CD4-positive, alpha-beta T cell treated with Interleukin-2 at 100 ng/mL for 4 hours (primary cell): ENCODE measurements at places on chromosomes 6 and 20.

- no peak for DNase-seq
Observed at GRCh38 chr6:168524571-168525001, 83.6 kb downstream of the SMOC2 start.

DNA sequence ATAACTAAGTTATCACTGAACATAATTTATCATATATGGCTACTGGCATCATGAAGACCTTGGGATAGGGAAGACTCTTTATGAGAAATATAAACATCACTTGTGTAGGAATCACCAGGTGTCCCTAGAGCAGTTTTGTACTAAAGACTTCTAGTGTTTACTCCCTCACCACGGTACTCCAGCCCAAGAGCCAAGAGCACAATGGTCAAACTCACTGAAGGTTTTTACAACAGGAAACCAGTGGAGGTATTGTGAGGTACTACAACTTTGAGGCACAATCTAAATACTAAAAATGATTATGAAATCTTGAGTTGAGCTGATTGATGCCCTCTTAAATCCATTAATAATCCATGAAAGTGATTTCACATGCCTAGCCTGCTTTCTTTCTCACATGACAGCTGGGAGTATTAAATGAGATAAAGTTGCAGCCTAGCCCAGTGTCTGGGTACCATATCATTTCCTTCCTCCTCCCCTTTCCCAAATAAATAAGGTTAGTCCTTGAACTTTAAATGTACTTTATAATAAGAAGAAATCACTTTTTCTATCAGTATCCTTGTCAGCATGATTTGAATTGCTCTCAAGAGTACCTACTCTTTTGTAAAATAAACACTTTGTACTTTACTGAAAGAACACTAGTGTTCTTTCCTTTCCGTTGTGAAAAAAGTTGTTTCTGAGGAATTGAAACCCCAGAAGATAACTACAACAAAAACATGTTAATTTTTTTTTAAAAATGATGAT lies 26.5 kb downstream of the GLO1 start:
- no peak for DNase-seq

DNA sequence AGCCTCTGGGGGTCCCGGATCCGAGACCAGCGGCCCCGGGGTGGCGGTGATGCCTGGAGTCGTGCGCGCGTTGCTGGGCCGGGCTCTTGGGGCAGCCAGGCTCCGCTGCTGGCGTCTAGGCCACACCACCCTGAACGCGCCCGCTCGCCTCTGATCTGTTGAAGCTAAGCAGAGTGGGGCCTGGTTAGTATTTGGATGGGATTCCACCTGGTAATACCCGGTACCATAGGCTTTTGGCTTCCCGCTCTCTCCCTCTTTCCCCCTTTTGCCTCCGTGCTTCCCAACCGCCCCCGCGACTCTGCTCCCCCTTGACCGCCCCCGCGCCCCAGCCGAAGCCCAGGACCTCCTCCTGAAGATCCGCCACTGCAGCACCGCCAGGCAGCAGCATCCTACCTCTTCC lies 1383.5 kb upstream of the DEFB115 start:
- DNase-seq = no peak

DNA sequence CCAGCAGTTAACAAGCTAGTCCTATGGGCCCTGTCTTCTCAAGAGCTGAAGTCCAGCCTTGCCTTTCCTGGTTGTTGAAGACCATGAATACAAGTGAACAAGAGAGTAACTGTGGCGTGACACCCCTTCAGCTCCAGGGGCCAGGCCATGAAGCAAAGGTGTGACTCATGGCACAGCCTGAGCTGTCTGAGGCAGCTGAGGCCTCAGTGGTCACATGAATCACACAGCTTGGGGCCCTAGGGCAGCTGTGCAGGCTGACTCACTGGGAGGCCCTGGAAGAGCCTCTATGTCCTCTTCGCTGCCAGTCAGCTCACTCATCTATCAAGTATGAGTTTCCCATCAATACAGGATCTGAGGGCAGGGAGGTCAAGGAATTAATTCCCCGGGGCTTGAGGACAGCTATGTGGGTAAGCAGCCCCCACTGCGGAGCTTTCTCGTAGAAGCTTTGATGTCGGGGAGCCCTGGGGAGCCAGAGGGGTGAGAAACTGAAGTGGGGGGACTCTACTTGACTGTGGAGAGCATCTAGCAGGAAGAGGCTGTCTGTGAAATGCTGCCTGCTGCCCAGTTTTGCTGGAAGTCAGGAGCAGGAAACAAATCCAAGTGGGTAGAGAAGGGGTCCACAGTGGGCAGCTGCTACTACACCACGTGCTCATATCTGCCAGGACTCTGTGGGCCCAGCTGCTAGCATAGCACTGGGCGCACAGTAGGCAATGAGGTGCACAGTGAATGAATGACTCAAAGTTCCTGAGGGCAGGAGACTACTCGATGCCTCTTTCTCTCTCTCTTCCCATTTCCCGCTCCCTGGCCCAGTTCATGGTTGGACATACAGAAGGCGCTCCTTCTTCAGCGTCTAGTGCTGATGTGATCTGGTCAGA lies 13.7 kb upstream of the FAM83C start:
- peak; percentile 33 for DNase-seq

DNA sequence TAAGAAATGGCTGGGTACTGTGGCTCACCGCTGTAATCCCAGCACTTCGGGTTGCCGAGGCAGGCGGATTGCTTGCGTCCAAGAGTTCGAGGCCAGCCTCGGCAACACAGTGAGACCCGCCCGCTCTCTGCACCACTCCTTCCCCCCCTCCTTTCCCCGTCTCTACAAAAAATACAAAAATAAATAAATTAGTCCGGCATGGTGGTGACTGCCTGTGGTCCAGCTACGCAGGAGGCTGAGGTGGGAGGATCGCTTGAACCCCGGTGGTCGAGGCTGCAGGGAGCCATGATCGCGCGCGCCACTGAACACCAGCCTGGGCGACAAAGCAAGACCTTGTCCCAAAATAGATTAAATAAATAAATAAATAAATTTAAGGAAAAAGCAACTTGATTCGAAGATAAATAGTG lies 448 bp upstream of the RNF114 start:
- DNase-seq = no peak

- DNase-seq = no peak
Observed at GRCh38 chr6:6885521-6886170, 222.1 kb upstream of the RREB1 start.

DNA sequence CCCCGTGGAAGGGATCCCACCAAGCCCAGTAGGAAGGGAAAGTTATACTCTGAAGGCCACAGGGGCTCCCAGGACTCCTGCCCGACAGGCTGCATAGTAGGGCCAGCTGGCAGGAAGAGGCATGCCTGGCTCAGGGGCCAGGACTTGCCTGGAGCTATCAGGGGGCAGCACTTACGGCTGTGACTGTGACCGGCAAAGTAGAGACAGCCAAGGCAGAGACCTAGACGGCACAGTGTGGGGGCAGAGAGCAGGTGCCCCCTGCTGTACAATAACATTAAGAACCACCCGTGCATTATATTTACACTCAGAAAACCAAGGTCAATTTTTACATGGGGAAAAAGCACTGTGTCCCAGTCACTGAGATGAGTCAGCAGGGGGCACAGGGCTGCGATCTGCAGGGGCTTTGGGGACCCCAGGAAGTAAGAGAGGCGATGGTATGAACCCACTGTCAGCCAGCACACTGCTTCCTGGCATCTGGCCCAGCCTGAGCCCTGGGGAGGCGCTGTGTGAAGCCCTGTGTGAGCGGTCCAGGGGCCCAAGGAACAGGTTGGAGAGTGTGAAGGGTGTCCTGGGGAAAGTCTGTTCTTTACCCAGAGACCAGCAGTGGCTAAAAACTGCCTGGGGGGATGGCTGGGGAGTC lies 9.9 kb downstream of the CCDC167 start:
- peak; percentile 48 for DNase-seq

DNA sequence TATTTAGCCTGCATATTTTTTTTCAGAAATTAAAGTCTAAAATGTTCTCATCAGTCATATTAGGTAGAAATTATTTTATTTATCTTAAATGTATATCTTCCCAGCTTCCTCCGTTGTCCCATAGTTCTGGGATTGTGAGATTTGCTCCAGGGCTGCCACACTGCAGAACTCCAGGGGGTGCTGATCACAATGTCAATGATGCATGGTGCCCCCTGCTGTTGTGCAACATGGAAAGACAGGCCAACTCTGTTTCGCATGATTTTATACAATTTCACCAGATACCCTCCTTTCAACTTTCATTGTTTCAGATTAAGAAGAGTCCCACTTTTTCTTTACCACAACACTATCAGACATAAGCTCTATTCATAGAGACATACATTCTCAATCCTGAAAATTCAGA lies 35.9 kb downstream of the ID4 start:
- no peak for DNase-seq

DNA sequence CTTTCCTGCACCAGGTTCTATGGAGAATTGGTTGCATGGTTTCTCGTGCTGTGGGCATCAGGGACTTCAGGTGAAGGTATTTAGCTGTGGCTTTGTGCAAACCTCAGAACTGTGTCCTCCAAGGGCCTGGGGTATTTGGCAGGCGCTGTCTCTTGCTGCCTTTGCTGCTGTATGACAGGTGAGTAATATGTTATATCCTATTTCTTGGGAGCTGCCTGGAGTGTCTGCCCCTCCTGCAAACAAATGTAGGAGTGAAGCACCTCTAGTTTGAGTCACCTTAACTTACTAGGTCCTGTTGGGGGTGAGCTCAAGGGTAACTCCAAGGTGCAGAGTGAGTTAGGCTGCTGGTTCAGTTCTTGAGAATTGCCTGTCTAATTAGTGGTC lies 177.7 kb upstream of the RNF24 start:
- DNase-seq = no peak

GRCh38 chr6:44539701-44540355 lies 152.3 kb downstream of the CDC5L start:
- DNase-seq = no peak

DNA sequence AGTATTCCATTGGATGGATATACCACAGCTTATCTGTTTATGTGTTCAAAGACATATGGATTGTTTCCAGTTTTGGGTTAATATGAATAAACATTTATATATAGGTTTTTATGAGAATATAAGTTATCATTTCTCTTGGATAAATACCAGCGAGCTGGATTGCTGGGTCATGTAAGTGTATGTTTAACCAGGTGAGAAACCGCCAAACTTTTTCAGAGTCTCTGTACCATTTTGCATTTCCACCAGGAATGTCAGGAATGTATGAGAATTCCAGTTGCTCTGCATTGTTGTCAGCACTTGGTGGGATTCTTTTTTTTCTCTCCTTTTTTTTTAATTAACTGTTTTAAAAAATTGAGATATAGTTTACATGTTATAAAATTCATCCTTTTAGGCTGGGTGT lies 52.1 kb downstream of the PHF20 start:
- no peak for DNase-seq

GRCh38 chr6:28907394-28907793 lies 16.4 kb downstream of the TRIM27 start:
- no peak for DNase-seq

GRCh38 chr20:63183422-63184146 lies 32.3 kb downstream of the YTHDF1 start:
- peak; percentile 44 for DNase-seq

DNA sequence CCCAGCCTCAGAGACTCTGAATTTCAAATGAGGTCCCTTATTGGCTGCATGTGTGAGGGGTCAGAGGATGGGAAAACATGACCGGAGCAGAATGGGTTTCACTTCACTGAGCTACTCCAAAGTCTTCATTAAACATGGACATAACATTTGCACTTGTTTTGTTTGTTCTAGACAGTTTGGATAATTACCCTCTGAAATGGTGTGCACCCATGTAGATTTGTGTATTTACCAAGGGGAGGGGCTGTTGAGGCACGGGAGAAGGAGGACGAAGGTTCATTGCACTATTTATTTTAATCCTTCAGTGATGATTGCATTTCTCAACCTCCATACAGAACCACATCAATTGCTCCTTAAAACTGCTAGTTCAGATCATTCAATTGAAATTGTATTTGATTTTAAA lies 364.2 kb downstream of the TFAP2B start:
- DNase-seq = no peak

- no peak for DNase-seq
Observed at GRCh38 chr6:46961232-46961631, 39.5 kb upstream of the ADGRF5 start.

DNA sequence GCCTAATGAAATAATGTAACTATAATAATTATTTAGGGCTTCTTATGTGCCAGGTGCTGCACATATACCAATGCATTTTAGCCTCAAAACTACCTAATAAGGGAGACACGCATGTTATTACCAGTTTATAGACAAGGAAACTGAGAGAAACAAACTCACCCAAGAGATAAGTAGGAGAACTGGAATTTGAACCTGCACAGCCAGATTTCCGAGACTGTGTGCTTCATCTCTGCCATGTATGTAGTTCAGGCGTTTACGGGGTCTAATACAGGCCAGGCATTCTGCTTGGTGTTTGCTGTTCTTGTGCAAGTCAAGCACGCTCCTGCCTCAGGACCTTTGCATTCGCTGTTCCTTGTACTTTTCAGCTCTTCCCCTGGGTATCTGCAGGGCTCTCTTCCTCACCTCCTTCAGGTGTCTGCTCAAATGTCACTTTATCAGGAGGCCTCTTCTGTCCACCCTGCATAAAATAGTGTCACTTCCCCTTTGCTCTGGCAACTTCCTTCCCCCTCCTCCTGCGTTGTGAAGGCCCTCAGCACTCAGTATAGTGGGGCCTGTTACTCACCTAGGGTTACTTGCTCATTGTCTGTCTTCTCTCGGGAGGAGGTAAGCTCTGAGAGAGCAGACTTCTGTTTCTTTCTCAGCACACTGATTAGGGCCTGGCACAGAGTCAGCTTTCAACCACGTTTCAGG lies 6.1 kb upstream of the NSFL1C start:
- no peak for DNase-seq

GRCh38 chr6:131792091-131792496 lies 15.7 kb upstream of the ENPP1 start:
- no peak for DNase-seq

DNA sequence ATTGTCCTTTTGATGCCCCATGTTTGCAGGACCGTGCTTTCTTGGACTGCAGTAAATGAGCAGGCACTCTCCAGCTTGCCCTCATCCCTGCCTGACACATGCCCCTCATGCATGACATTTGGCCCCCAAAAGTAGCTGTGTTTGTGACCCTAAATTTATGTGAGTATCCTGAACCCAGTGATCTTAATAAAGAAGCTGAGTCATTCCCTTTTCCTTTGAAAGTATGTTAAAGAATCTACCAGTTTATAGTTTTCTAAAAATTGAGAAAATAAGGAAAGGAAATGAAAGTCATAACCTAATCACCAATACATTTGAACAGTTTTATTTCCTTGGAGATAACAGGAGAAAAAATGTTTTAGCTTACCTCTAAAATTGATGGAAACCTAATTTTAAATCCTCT lies 3.4 kb upstream of the SLC22A23 start:
- no peak for DNase-seq

- no peak for DNase-seq
Observed at GRCh38 chr6:15941168-15941567, 187.7 kb upstream of the MYLIP start.
